ENCODE measurements at places on chromosomes 5 and 9.

- no peak for DNase-seq
Measured at GRCh38 chr9:135240871-135241311, 153.4 kb downstream of the OLFM1 start.

- no peak for DNase-seq
Measured at GRCh38 chr5:177434942-177435738, 8.7 kb downstream of the GRK6 start.

GRCh38 chr5:150263801-150264621 is 25.6 kb downstream of the CAMK2A start:
- no peak for DNase-seq

GRCh38 chr9:108956631-108957026 is 22.4 kb downstream of the ABITRAM start:
- no peak for DNase-seq

DNA sequence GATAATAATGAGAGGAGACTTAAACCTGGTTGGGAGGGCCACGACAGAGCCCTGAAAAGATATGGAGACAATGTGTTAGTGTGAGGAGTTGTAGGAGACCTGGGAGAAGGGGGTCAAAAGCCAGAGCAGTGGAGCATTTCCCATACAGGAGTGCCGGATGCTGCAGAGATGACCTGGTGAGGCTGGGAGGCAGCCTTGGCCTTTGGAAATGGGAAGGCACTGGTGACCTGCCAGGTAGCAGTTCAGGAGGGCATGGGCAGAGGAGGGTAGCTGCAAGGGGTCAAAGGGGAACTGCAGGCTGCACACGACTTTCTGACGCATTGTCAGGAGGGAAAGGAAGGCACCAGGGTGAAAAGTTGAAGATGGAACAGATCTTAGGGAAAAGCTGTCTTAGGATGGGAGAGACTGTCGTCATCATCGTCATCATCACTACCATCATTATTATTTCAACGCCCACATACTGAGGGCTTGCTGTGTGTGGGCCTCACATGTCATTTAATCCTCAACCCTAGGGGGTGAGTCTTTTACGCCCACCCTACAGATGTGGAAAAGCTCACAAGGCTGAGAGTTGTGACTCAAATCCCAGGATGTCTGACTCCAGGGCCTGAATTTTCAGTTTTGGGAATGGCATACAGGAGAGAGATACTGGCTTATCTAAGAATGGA is 13.3 kb downstream of the ARAP3 start:
- DNase-seq, result no peak

DNA sequence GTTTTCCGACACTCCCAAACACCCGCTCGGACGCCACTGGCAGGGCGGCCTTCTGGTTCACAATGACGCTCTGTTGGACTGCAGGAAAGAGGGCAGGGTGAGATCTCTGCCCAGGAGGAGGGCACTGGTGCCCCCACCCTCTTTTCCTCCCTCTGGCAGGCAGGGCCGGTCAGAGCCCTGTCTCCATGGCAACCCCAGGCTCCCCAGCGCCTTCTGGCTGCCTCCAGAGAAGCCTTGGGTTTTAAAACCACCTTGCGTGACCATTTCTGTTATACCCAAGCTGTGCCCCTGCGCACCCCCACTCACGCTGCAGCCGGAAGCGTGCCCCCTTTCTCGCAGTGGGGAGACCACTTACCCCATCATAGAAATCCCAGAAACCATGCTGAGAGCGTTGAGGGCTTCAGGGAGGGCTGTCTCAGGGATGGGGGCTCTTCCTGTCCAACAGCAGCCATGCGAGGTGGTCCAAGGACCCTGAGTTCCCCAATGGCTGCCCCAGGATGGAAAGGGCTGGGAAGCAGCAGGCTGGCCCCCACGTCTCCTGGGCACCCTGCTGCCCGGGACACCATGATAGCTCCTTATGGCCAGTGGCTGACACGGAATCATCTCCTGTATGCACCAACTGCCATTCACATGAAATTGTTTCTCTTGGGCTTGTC is 7.3 kb downstream of the C9orf50 start:
- DNase-seq, result no peak

GRCh38 chr9:91768507-91768906 is 181.5 kb downstream of the ROR2 start:
- DNase-seq, result no peak

GRCh38 chr5:90226433-90227099 is 183.0 kb downstream of the CETN3 start:
- DNase-seq, result no peak

GRCh38 chr9:126859111-126859510 is 1.3 kb upstream of the ZBTB34 start:
- no peak for DNase-seq

DNA sequence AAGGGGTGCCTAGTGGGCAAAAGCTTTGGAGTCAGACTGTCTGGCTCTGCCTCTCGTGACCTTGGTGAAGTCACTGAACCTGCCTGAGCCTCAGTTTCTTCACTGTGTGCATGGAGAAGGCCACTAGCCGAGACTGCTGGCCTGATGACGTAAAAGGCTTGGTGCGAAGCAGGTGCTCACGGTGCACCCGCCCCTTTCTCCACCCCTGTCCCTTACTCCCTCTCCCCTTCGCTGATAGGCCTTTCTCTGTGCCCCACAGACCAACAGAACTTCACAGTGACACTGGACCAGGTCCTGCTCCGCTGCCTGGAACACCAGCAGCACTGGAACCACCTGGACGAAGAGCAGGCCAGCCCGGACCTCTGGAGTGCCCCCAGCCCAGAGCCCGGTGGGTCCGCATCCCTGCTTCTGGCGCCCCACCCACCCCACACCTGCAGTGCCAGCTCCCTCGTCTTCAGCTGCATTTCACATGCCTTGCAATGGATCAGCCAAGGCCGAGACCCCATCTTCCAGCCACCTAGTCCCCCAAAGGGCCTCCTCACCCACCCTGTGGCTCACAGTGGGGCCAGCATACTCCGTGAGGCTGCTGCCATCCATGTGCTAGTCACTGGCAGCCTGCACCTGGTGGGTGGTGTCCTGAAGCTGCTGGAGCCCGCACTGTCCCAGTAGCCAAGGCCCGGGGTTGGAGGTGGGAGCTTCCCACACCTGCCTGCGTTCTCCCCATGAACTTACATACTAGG is 10.4 kb downstream of the FPGS start:
- no peak for DNase-seq

GRCh38 chr9:71490810-71491209 is 277.5 kb downstream of the CEMIP2 start:
- DNase-seq, result no peak

DNA sequence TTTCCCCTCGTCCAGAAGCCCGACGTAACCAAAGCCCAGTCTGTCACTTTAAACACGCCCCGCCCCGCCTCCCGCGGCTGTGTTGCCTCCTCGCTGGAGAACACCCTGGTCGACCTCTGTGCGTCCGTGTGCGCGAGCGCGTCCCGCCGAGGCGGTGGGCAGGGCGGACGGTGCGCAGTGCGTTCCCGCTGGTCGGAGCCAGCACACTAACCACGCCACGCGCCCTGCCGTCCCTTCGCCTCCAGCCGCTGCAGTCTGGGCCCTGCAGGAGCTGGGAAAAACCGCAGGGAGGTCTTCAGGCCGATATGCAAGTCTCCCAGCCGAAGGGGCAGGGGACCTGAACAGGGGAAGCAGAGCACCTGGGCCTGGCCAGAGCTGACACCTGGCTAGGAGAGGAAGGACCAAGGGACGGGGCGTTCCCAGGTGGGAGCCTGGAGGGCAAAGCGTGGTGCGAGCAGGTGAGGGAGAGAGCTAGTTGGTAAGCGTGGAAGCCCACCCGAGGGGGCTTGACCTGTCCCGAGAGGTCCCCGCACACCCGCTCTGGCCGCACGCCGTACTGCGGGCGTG is 1.3 kb upstream of the PHPT1 start:
- DNase-seq, result peak; percentile 82

DNA sequence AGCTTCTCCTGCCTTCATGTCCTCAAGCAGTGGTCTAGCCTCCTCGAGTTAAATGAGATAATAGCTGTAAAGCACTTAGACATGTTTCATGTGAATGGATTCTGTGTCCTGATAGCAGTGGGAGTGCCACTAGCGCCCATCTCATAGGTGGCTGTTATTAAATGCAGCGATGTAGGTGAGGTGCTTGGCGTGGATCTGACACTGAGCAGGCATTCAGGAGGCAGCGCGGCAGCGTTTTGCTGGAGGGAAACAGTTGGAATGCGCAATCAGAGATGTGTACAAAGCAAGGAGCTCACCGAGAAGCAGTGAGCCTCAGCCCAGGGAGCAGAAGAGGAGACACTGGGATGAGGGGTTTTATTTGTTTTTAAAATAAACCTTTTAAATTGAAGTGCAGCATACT is 106.6 kb downstream of the RGS3 start:
- no peak for DNase-seq

GRCh38 chr9:111700776-111701175 is 39.4 kb downstream of the GNG10 start:
- DNase-seq, result no peak

DNA sequence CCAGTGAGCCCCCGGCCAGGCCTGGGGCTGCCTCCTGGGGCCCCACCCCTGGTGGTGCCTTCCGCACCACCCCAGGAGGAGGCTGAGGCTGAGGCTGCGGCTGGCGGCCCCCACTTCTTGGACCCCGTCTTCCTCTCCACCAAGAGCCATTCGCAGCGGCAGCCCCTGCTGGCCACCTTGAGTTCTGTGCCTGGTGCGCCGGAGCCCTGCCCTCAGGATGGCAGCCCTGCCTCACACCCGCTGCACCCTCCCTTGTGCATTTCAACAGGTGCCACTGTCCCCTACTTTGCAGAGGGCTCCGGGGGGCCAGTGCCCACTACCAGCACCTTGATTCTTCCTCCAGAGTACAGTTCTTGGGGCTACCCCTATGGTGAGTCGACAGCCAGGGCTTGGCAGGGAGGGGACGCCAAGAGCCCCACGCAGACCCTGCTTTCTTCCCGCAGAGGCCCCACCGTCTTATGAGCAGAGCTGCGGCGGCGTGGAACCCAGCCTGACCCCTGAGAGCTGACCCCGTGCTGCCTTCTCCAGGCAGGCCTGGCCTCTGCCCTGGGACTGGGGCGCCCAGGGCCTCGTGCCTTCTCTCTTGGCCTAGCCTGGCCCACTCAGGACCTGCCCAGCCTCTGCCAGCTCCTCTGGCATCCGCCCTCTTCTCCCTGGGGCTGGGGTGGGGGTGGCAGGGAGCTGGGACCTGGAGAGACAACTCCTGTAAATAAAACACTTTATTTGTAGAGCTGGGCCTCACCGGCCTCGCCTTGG is 4.0 kb upstream of the EHMT1 start:
- no peak for DNase-seq

- no peak for DNase-seq
Measured at GRCh38 chr5:56951126-56951945, 587 bp downstream of the MIER3 start.

DNA sequence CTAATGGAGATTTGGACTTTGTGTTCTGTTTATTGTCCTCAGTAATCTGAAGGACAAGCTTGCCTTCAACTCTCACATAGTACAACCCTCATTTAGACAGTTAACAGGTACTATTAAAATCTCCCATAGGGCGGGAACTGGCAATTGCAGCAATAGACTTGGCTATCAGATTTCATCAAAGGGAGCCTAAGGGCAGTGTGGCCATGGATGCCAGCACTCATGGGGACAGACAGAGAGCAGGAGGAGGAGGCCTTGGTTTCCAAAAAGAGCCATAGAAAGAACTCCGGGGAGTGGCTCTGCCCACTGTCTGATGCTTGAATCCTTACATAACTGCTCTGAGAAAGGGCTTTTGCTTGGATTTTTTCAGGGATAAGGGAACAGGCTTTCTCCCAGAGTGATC is 6.8 kb downstream of the SLC36A1 start:
- DNase-seq, result no peak

DNA sequence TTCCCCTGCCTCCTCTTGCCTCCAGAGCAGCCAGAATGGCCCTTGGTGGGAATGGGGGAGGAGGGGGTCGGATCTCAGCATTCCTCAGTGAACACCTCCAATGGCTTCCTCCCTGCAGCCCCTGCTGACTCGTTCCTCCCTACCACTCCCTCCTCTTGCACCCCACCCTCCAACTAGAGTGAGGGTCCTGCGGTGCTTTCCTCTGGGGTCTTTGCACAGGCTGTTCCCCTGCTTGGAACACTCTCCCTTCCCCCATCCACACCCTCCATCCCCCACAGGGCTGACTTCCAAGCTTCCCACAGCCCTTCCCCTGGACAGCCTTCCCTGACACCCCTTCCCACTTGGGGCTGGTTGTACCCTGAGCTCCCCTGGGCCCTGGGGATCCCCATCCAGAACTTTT is 70.4 kb upstream of the NEK6 start:
- no peak for DNase-seq

DNA sequence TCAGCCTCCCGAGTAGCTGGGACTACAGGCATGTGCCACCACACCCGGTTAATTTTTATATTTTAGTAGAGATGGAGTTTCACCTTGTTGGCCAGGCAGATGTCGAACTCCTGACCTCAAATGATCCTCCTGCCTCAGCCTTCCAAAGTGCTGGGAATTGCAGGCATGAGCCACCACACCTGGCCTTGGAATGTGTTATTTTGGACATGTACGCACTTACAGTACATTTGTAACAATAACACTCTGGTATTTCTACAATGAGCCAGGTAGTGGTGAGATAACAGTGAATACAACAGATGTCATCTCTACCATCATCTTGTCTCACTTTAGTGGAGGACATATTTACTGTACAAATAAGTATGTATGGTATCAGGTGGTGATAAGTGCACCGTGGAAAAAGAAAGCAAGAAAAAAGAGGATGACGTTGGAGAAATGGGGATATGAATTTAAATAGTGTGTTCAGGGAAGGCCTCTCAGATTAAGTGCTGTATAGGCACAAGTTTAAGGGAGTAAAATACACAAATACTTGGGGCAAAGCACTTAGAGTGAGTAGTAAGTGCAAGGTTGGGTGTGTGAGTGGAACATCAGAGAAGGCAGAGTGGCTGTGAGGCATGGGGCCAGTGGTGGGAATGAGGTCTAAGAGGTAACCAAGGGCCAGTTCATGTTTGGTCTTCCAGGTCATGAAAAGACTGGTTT is 100.1 kb downstream of the CDC42SE2 start:
- no peak for DNase-seq

DNA sequence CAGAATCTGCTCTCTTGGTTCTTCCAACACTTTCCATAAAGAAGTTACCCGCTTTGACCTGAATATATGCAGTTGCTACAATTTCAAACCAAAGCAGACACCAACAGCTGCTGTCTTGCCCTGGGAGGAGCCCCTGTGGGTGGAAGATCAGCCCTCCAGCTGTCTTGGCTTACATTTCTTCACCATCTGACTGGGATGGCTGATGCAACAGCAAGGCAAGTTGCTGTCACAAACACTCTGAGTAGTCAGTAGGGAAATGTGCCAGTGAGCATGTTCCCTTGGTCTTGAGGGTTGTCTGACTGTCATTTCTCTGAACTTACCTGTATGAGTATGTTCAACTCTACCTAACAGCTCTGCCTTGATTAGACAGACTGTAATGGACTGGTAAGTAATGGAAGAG is 152.9 kb downstream of the SGCD start:
- no peak for DNase-seq

DNA sequence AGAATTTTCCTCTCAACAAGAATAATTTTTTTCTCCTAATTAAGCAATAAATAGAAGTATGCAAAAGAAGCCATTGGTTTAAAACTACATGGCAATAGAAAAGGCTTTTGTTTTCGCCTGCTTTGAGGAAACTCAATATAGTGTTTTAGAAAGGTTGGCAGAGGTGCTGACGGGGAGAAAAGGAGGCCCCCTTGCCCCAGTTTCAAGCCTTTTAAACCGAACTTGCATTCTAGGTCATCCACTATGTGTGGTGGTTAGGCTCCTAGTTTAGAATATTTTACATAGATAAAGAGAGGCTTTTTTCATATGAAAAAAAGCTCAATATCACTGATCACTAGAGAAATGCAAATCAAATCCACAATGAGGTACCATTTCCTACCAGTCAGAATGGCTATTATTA is 33.5 kb upstream of the CEMIP2 start:
- DNase-seq, result no peak

GRCh38 chr5:75668977-75669689 is 48.1 kb downstream of the POC5 start:
- no peak for DNase-seq

- no peak for DNase-seq
Measured at GRCh38 chr5:142301540-142301939, 23.3 kb downstream of the SPRY4 start.
